Activated T-cell treated with anti-CD3 and anti-CD28 coated beads, Interleukin-2, amount 50 U/mL, for 72 hours (primary cell): ENCODE measurements at places on chromosomes 6 and 20.

GRCh38 chr20:62025832-62026563 is 39.7 kb downstream of the TAF4 start:
- DNase-seq: peak; percentile 14

- DNase-seq: no peak
These were observed 64.7 kb upstream of the GATA5 start for GRCh38 chr20:62540504-62540903.

DNA sequence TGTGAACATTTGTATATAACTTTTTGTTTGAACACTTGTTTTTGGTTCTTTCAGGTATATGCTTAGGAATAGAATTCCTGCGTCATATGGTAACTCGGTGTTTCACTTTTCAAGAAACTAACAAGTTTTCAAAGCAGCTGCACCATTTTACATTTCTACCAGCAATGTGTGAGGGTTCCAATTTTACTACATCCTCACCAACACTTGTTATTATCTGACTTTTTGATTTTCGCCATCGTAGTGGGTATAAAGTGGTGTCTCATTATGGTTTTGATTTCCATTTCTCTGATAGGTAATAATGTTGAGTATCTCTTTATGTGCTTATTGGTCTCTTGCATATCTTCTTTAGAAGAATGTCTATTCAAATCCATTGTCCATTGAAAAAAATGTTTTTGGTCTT is 39.6 kb upstream of the MROH8 start:
- DNase-seq: no peak

- no peak for DNase-seq
These were observed 10.9 kb downstream of the PHACTR2 start for GRCh38 chr6:143688681-143689080.

GRCh38 chr6:152001408-152001807 is 193.9 kb downstream of the ESR1 start:
- no peak for DNase-seq

DNA sequence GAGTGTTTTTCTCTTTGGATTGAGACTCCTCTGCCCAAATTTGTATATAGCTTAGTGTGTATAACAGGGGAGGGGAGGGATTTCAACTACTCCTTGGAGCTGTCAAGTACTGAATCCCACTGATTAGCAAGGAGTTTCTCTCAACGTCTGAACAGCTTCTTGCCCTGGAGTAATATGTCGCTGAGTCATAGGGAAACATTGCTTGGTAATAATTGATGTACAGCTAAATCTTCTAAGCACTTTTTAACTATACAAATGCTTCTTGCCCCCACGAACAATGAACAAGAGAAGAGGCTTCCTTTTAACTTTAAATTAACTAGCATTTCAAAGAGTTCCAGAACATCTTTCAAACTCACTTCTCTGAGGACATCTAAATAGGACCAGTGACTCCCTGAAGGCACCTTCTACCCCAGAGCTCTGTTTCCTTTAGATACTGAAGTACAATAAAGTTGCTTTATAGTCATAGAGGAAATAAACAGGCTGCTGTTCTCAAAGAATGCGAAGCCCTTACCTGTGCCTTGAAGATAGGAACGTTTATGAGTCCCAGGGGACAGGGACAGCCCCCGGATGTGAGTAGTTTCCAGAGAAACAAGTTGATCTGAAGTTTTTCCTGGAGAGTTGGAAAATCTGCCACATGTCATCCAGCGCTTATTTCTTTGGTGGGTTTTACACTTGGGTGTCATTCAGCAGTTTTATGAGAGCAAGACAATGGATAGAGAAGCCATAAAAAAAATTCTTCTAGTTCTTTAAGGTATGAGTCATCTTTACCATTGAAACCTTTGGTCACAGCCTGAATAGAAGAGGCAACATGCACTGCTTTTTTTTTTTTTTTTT is 462.5 kb upstream of the BTBD3 start:
- no peak for DNase-seq

DNA sequence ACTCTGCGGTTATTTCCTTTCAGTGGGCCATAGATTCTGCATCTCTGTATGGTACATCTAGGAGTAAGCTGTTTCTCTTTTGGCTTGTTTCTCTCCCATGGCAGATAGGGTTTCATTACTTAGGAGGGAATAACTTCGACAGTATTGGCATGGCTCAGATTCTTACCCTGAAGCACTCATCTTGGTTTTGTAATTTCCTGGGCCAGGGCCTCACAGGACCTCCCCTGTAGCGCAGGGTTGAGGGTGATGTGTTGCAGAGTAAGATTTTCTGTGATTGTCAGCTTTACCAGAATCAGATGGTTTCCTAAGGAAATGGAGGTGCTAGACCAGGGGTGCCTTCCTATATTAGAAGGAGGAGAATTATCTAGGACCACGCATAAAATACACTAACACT is 78.3 kb downstream of the STXBP5 start:
- peak; percentile 13 for DNase-seq

- DNase-seq: no peak
These were observed 481.2 kb downstream of the TFAP2A start for GRCh38 chr6:9933677-9934076.

DNA sequence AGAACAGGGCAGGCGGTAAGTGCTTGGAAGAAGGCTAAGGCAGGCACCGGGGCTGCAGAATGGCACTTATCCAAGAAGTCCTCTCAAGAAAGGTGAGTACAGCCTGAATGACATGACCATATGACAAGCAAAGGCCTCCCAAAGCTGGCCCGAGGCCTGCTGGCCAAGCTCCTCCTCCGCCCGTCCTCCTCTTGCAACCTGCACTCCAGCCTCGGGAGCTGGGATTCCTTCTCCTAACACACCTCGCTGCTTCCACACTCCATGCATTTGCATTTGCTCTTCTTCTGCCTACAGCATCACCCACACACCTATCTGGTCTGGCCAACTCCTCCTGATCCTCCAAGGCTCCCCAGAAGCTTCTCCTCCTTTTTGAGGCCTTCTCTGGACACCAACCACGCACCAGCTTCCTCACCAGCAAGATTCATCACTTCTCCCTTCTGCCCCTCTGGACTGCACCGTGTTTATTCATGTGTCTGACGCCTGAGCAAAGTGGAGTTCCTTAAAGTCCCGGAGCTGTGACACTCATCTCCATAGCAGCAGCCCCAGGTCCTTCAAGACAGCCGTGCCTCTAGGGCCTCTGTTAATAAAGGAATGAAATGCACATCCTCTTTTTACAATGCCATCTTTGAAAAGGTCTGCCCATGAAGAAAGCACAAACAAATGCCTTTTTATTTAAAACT is 32.3 kb downstream of the CNKSR3 start:
- no peak for DNase-seq

DNA sequence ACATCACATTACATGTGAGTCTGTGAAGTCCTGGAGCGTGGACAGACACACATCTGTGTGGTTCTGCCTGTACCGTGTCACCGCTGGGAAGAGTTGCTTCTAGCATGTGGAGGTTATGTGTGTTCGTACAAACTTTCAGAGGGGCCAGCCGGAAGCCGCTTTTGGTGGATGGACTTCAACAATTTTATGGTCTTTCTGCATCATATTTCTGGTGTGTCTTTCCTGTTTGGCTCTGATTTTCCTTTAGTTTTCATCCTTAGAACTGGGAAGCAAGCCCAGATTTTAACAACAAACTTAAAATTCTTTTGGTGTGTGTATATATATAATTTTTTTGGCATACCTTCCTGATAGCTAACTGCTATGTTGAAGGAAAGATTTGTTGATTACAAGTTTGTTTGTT is 71.2 kb downstream of the TIAM2 start:
- DNase-seq: no peak

DNA sequence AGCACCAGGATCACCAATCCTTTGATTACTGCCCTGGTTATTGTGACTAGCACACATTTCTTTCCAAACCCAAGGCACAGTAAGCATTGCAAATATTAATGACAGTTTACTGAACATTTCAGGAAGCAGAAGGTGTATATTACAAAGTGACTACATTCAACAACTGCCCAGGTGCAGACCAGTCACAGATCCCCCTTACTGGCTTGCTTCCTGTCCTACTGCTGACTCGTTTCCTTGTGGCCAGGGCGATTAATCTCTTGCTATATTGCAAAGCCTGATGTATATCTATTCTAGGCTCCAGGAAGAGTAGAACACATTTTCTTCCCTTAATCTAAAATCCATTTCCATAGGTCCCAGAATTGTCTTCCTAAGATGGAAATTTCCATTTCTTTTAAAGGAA is 77.2 kb upstream of the EPHA7 start:
- no peak for DNase-seq

DNA sequence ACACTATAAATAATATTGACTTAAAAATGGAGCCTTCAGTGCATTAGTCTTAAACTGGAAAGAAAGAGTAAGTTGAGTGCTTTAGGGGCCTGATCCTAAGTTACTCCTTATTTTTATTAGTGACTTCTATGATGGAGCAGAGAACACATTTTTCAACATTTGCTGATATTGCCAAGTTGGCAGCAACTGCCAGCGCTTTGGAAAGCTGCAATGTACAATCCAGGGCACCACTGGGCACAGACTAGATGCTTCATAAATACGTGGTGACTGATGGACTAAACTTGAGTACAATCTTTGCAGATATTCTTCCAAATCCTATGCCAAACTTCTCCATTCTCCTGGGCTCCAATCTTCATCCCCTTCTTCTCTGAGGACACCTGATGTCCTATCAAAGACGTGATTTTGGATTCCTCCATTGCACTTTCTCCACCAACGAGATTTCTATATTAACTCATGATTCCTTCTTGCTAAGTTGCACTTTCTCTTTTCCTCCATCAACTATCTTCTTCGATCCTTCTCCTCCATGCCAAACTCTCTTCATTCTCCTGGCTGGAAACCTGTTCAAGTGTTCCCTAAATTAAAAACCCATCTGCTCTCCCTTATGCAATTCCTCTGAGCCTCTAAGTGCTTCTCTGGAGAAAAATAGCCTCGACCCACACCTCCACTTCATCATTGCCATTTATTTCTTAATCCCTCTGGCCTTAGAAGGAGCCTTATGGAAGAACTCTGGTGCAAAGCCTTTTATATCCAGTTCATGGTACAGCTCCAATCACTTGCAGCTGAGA is 28.5 kb upstream of the PAK5 start:
- DNase-seq: no peak

GRCh38 chr6:12250383-12250770 is 39.8 kb upstream of the EDN1 start:
- DNase-seq: no peak

GRCh38 chr6:157046776-157047175 is 269.6 kb downstream of the ARID1B start:
- no peak for DNase-seq

DNA sequence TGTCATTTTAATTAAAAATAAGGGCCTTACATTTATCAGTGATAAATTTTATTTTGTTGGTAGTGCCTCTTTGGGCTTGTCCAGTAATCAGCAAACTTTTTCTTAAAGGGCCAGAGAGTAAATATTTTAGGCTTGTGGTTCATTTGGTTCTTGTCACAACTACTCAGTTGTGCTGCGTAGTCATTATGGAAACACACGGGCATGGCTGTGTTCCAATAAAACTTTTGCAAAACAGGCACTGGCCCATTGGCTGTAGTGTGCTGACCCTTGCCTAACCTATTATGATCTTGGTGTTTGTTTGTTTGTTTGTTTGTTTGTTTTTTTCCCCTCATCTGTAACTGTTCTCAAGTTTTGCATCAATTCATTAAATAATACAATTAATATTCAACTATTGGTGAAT is 19.4 kb downstream of the TBPL1 start:
- no peak for DNase-seq

DNA sequence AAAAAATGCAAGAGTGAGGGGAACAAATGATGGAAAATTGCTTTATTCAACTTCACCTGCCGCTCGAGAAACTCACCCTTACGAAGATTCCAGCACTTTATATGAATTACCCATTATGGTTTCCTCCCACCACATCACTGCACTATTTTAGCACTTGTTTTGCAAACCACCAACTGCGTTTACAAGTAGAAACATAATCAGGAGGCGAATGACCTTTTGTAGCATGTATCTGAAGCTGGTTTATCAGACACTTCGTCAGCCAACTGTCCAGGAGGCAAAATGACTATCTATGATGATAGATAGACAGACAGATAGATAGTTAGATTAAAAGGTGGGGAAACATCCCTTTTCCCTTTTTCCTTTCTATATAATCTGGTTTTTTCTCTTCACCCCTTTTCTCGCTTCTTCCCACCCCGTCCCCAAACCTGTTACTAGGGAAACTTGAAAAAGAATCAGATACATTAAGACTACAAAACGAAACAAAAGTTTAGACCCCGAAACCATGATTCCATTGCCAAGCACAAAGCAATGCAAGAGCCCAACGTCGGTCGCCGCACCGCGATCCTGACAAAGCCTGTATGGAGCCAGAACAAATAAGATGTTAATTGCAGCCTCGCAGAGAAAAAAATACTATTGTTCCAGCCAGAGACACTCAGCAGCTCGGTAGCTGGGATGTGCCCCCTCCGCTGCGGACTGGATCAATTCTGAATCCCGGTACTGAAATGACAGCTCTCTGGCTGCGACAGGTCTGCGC is 933 bp upstream of the ADGRB3 start:
- no peak for DNase-seq

DNA sequence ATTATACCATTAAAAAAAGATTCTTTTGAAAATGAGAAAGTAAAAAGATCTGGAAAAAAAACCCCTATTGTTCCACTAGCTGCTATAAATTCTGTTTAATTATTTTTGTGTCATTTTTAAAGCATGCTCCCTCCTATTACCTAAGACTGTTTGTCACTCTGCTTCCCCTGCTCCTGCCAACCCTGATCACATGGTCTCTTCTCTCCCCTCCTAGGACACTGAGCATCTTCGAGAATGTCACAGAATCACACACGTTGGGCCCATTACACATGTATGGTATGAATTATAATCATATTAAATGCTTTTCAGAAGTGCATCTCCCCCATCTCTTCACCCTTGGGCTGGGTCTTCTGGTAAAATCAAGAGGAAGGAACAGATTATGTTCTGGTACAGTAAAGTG is 6.2 kb downstream of the SNAP91 start:
- no peak for DNase-seq

- peak; percentile 40 for DNase-seq
These were observed at the start of gene HLA-DQB1 for GRCh38 chr6:32666420-32667300. HLA-DQB1 (minus strand) TSS chr6:32666657; CDS start chr6:32666607, 50 bp downstream.

GRCh38 chr6:34317882-34318498 is 69.2 kb upstream of the SMIM29 start:
- DNase-seq: no peak

- DNase-seq: no peak
These were observed 751.5 kb downstream of the CBLN4 start for GRCh38 chr20:55253781-55254180.

DNA sequence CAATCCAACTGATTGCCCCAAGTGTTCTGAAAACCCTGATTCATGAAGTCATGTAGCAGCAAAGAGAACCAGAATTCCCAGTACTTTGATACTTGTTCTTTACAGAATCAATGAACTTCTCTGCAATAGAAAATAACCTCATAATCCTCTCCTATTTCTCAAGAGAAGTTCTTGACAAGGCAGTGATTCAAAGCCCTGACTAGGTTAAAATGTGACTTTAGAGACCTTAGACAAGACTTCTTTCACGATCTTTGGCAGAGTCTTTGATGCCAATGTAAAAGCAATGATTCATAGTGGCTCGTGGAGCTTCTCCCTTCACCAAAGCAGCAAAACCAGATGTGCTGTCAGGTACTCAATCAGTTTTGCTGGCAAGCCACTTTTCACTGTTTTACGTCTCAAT is 95.2 kb downstream of the CDK19 start:
- no peak for DNase-seq
